ENCODE measurements at places on chromosomes 11 and 22. TPM values are rescaled to one million over a fixed set of nuclear protein-coding genes. Genes with fewer than 3 reads are reported as not detected.

Gene CPT1A
- total RNA-seq, result 11.9 TPM

Gene MARK2
- total RNA-seq, result 32.8 TPM

Gene OLFML1
- total RNA-seq, result 4.0 TPM

Gene APOBEC3H
- total RNA-seq, result not detected

Gene SLC35F2
- 5.4 TPM for total RNA-seq

Gene RIC3
- 2.2 TPM for total RNA-seq

Gene POLD3
- total RNA-seq, result 4.6 TPM

Gene CCDC81
- total RNA-seq, result not detected

Gene GRAMD1B
- total RNA-seq, result 2.1 TPM

Gene RAB36
- total RNA-seq, result 0.35 TPM

Gene FAT3
- total RNA-seq, result 0.15 TPM

Gene GRAP2
- total RNA-seq, result not detected

Gene OR8D4
- not detected for total RNA-seq

Gene OR10A2
- total RNA-seq, result not detected

Gene RGL4
- 0.09 TPM for total RNA-seq

Gene ZPR1
- total RNA-seq, result 82.5 TPM

Gene RFPL2
- total RNA-seq, result not detected

Gene PNPLA5
- total RNA-seq, result not detected

Gene SMIM35
- total RNA-seq, result not detected

Gene RBMXL2
- not detected for total RNA-seq

Gene TPCN2
- 4.0 TPM for total RNA-seq

Gene MS4A12
- not detected for total RNA-seq

Gene CDC42EP1
- 5.6 TPM for total RNA-seq

Gene GLYATL1B
- total RNA-seq, result not detected

Gene SDHAF2
- 32.1 TPM for total RNA-seq

Gene CNGA4
- not detected for total RNA-seq

Gene OR6T1
- not detected for total RNA-seq

Gene MS4A6A
- 16.4 TPM for total RNA-seq

Gene GDPD4
- total RNA-seq, result not detected

Gene HSPB2
- 4.6 TPM for total RNA-seq

Gene FLRT1
- total RNA-seq, result not detected

Gene MRPL23
- 222 TPM for total RNA-seq

Gene UVRAG
- total RNA-seq, result 19.1 TPM

Data from gastrocnemius medialis (tissue), 4 donors.